Brain (organoid and tissue), 16 donors: ENCODE measurements at places on chromosomes 1 and 21. TPM values are rescaled to one million over a fixed set of nuclear protein-coding genes. Genes with fewer than 3 reads are reported as not detected.

The BMP8B gene
- polyA plus RNA-seq = 10.3 TPM

The LCE1E gene
- polyA plus RNA-seq = not detected

The TLR5 gene
- polyA plus RNA-seq = 0.36 TPM

The OLIG2 gene
- 33.3 TPM for polyA plus RNA-seq

The PLA2G2A gene
- polyA plus RNA-seq = not detected

The GBP6 gene
- polyA plus RNA-seq = not detected

The TNFSF4 gene
- 0.73 TPM for polyA plus RNA-seq

The ITLN2 gene
- polyA plus RNA-seq = not detected

The SLC45A1 gene
- polyA plus RNA-seq = 12.6 TPM

The TFF3 gene
- 59.5 TPM for polyA plus RNA-seq

The OR6K3 gene
- not detected for polyA plus RNA-seq

The MROH7 gene
- 0.32 TPM for polyA plus RNA-seq

The INKA2 gene
- polyA plus RNA-seq = 20.5 TPM
